ENCODE measurements at places on chromosomes 3 and 15. TPM values are rescaled to one million over a fixed set of nuclear protein-coding genes. Genes with fewer than 3 reads are reported as not detected.

GRCh38 chr15:81296673-81297072 lies 27.3 kb downstream of the STARD5 start:
- no peak for DNase-seq

DNA sequence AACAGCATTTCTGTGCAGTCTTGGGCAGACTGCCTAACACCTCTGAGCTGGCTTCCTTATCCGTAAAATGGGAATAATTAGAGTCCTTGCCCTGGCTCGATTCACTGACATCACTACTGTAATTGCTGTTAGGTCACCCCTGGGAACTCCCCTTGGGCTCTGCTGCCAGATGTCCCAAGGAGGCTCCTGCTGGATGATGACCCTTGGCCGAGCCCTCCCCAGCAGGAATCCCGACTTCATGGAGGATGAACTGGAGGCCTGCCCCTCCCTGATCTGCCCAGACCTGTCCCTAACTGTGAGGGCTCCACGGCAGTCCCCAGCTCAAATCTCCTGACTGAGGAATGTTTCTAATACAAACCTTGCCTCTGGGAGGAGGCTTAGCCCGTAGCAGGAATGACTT lies 18.0 kb downstream of the ESYT3 start:
- DNase-seq = no peak

GRCh38 chr3:122247825-122248185 lies 64.3 kb downstream of the CASR start:
- no peak for DNase-seq

DNA sequence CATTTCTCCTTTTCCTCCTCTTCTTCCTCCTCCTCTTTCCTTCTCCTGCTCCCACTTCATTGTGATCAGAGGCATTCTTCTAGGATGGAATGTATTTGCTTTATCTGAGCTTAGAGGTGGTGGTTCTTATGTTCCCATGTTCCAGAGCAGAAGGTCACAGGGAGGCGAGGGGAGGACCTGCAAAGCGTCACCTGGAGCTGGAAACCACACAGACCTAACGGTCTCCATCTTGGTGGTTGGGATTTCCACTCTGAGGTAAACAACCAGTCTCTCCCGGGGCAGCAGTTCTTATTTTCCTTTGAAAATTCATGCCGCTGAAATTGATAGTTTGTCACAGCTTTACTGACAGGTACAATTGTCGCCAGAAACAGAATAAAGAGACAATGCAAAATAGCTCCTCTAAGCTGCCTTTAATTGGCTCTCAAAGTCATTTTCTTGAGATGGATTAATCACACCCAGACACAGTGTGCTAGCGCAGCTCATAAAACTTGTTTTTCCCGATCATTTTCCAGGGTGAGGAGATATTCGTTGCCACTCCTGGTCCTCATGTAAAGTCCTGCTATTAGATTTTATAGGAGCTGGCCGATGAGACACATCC lies 16.9 kb upstream of the AGBL1 start:
- no peak for DNase-seq

- no peak for DNase-seq
Measured at GRCh38 chr15:99142562-99142961, 37.7 kb downstream of the SYNM start.

GRCh38 chr3:147269907-147270306 lies 136.4 kb downstream of the ZIC4 start:
- no peak for DNase-seq

- DNase-seq = no peak
Measured at GRCh38 chr15:59243622-59244021, 37.0 kb downstream of the LDHAL6B start.

The CRABP1 gene
- not detected for total RNA-seq

The COX5A gene
- total RNA-seq = 172 TPM

All from ureter (tissue), 1 donor.